DMS153 (cell line): ENCODE measurements at places on chromosomes 6 and 20.
A peak's percentile ranks its signal among the peaks of the same experiment; 100 is the strongest.

- DNase-seq: no peak
These were observed 71.0 kb downstream of the TRAM2 start for GRCh38 chr6:52505726-52506409.

DNA sequence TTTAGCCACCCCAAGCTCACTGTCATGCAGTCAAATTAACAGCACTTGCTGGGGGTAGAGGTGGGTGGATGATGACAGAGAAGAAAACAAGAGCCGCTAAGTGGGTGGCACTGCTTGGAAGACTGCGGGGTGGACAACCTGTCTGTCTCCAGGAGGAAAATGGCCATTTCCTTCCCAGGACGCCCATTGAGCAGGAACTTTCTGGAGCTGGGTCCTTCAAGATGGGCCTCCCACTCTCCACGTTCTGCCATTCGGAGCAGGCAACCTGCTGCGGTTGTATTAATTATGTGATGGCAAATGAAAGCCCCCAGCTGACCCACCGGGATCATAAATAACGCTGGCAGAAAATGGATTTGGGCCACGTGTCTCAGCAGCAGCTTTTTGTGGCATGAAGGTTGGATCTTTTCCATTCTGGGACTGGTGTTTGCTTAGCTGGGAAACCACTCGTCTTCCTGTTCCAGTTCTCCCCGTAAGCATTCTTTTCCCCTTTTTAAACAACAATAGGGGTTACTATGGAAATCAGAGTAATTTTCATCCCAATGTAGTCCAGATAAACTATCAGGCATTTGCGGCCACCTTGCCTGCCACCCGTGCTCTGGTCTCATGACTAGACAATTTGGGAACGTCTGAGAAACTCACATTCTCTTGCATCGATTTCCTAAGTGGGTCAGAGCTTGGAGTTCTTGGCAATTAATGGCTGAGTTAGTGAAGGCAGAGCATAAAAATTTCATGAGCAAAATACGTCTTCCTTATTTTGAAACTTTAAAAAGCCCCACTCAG is 215.5 kb downstream of the ANKRD60 start:
- DNase-seq: no peak

DNA sequence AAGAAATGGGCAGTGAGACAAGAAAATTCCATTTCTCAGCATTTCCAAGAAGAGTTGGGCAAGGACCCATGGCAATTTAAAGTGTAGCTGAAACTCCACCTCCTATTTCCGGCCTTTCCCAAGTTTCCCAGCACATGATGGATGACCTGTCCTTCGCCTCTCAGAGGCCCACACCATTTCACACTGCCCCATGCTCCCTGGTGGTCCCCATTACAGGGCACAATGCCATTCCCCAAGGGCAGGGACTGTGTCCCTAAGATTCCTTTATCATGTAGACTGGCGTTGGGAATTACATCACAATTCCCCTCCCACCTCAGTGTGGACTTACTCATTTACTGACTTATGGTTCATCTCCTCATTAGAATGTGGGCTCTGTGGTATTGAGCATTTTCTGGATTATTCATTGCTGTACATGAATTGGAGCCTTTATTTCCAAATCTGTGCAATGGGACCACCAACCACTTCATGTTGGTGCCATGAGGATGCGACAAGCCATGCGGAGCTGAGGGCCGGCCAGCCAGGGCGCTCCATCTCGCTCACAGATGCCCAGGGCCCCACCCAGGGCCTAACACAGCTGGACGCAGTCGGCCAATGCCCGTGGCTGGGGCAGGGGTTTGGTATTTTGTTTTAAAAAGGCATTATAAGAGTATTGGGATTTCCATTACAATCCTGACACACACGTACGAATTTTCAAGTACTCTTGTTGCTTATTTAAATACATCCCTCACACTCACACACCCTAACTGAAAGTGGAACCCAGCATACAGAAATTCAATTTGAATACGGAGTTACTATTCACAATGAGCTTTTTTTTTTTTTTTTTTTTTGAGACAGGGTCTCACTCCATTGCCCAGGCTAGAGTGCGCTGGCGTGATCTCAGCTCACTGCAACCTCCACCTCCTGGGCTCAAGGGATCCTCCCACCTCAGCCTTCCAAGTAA is 5.4 kb downstream of the ACSS1 start:
- DNase-seq: no peak

DNA sequence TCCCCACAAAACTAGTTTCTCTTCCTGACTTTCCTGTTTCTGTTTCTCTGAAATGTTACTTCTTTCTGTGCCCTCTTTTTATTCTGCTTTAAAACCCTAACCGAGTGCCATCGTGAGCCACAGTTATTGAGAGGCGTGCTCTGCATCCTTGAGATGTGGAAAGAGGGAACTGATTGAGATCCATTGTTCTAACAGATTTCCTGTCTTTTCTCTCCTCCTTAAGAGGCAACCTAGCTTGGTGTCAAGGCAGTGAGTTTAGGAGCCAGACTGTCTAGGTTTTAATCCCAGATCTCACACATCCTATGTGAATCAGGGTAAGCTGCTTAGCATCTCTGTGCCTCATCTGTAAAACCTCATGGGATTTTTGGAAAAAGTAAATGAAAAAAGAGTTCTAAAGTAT is 57.5 kb downstream of the SNX9 start:
- DNase-seq: no peak

DNA sequence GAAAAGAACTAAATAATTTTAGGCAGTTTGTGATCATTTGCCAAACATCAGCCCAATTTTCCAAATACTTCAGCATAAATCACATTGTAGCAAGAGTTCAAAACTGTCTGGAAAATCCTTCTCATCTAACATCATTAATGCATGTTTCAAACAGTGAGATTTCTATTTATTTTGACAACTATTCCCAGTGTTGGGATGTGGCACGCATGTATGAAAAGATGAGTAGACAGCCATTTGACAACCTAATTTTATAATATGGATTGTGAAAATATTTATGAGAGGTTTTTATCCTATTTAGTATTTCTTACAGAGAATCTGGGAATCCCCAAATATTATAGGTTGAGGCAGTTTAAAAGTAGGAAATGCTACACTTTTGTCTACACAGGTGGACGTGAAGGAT is 357.6 kb upstream of the ARID1B start:
- DNase-seq: no peak

GRCh38 chr6:79399499-79399898 is 137.7 kb downstream of the LCA5 start:
- DNase-seq: no peak

DNA sequence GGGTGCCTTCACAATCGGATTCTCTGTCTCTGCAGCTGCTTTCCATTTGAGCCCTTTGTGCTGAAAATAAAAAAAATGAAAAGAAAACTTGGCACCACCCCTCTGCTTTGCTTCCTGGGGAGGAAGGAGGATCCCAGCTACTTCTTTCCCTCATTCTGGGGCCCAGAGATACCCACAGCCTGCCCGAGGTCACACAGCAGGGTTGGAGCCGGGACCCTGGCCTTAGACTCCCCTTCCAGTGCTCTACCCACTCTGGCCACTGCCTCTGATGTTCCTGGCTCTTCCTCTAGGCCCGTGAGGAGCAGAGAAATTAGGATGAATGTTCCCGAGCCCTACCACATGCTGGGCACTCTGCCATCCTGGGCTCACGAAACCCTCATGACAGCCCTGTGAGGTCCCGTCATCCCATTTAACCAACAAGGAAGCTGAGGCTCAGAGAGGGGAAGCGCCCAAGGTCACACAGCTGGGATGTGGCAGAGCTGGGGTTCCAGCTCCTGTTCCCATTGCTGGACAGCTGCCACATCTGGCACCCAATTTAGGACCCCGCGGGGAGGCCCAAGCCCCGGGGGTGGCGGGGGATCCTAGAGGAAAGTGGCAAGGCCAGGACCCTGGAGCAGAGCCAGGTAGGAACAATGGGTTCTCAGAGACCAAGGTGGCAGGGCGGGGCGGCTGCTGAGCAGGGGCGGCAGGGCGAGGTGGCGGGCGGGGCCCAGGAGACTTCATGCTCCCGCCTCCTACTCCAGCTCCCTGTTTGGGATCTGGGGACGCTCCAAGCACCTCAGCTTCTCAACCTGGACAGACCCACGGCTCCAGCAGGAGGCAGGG is 76.6 kb downstream of the CEBPB start:
- DNase-seq: peak; percentile 48

- DNase-seq: no peak
These were observed 1.0 kb downstream of the UBE2C start for GRCh38 chr20:45813489-45813888.

GRCh38 chr6:35487658-35488516 is 9.0 kb downstream of the TEAD3 start:
- peak; percentile 30 for DNase-seq

- no peak for DNase-seq
These were observed 397.2 kb upstream of the MAP3K7 start for GRCh38 chr6:90984066-90984465.

- DNase-seq: peak; percentile 97
These were observed 329.5 kb downstream of the TPBG start for GRCh38 chr6:82693094-82693493.

DNA sequence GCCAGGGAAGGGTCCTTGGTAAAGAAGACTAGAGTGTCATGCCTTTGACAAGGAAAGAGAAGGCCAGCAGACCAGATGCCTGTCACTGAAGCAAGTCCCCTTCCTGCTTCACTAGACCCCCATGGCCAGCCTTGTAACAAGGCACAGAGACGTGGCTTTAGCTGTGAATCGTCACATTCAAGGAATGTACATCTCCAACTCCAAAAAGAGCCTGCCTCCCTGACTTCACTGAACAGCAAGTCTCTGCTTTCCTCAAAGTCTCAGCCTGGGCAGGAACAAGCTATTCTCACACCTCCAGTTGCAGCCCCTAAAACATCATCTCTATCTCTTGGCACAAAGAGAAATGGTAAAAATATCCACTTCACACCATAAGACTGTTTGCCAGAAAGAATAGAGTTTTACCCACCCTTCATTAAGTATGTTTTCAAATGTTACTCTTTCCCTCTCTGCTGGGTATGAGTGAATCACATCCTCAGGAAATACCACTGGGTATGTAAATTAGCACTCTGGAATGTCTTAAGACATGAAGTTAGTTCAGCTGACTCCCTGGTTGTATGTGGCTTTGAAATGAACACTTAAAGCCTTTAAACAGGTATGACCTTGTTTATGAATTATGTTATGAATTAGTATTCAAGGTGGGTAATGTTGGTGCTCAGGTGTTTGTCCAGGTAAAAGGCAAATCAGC is 46.4 kb upstream of the NT5E start:
- DNase-seq: no peak

DNA sequence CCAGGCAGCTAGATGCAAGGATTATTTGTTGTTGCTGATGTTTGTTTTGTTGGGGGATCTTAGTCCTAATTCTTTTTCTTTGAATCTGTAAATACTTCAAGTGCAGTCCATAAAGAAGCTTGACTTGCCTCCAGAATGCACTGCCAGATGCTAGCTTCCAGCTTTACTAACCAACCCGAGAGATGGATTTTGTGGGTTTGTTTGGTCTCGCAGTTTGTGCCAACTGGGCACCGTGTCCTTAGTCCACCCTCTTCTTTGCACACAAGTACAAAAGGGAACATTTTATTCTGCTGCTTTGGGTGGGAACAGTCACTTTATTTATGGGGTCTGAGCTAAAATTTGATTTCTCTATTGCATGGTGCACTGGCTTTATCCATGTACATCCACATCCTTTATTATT is 212.0 kb downstream of the PLCB1 start:
- DNase-seq: no peak

DNA sequence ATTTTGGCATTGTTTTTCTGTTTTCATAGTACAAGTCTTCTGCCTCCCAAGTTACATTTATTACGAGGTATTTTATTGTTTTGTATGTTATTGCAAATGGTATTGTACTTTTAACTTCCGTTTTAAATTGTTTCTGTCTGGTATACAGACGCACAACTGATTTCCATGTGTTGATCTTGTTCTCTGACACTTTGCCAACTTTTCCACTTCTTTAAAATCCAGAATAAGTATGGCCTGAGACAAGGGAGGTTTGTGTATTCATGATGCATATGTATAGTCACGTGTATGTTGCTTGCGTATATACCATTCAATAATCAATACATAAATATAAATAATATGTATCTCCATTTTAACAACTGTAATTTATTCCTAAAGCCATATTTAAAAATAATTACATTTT is 41.2 kb downstream of the THBS2 start:
- DNase-seq: no peak

GRCh38 chr6:140175486-140175885 is 801.0 kb upstream of the CITED2 start:
- no peak for DNase-seq

DNA sequence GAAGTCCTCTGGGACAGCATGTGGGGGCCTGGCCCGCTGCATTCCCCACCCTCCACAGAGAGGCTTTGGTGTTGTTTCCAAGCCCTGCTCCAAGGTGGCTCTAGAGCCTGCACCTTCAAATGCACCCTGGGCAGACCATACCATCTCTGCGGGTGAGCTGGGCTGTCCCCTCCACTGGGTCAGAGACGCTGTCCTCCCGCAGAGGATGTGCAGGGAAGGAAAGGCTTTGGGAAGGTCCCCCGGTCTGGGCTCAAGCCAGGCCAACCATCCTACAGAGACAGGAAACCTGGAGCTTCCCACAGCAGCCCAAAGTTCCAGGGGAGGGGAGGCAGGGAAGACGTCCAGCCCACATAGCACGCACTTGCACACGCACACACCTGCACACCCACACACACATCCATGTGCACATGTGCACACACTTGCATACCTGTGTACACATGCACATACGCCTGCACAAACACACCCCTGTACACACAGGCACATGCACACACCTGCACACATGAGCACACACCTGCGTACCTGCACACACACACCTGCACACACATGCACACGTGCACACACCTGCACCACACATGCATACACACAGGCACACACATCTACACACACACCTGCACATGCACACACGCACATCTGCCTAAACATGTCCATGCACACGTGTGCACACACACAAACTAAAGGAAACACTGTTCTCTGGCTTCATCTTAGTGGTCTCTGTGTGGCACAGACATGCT is 155.4 kb downstream of the ERMARD start:
- no peak for DNase-seq

DNA sequence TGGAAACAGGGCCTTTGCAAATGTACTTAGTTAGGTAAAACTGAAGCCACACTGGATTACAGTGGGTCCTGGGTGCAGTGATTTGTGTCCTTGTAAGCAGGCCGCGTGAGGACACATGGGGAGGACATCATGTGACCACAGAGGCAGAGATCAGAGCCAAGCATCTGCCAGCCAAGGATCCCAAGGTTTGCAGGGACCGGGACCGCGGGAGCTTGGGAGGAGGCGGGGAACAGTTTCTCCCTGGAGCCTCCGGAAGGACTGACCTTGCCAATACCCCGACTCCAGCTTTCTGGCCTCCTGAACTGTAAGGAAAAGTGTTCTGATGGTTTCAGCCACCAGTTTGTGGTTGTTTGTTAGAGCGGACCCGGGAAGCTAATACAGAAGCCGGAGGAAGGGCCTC is 500.9 kb downstream of the PREX1 start:
- no peak for DNase-seq

DNA sequence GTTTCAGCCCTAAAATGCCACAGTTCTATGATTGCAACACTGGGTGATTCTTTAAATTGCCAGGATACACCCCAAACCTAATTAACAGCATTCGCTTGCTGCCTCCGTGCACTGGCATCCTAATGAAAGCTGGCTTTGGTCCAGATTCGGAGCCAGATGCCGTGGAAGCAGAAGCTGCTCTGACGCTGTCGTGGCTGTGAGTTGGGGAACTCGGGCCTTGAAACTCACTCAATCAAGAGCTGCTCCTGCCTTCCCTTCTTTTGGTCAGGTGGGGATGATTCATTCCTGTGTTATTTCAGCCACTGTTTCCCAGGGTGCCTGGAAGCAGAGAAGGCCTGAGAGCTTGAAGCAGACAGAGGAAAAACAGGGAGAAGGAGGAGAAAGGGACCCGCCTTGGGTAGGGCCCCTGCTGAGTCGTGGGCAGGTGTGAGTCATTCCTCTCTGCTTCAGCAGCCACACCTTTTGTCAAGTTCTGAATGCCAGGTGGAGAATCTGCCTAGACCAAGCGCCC is 36.2 kb upstream of the DSP start:
- peak; percentile 80 for DNase-seq
